Trophoblast cell (in vitro differentiated cells and primary cell): ENCODE measurements at places on chromosomes 7 and 10.

DNA sequence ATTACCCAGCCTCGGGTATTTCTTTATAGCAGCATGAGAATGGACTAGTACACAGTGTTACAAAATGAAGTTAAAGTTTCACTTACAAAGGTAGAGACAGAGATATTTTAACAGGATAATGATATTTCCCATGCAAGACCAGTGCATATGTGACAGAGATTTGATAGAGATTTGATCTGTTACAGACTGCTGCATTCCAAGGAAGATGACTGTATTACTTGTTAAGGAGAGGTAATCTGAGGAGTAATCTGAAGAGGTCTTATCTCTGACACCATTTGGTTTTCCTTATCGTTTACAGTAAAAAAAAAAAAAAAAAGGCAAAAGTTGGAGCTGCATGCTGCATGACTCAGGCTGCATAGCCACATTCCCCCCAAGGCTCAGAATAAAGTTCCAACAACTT, 289.6 kb downstream of the POM121L12 start:
- peak; percentile 38 for DNase-seq

DNA sequence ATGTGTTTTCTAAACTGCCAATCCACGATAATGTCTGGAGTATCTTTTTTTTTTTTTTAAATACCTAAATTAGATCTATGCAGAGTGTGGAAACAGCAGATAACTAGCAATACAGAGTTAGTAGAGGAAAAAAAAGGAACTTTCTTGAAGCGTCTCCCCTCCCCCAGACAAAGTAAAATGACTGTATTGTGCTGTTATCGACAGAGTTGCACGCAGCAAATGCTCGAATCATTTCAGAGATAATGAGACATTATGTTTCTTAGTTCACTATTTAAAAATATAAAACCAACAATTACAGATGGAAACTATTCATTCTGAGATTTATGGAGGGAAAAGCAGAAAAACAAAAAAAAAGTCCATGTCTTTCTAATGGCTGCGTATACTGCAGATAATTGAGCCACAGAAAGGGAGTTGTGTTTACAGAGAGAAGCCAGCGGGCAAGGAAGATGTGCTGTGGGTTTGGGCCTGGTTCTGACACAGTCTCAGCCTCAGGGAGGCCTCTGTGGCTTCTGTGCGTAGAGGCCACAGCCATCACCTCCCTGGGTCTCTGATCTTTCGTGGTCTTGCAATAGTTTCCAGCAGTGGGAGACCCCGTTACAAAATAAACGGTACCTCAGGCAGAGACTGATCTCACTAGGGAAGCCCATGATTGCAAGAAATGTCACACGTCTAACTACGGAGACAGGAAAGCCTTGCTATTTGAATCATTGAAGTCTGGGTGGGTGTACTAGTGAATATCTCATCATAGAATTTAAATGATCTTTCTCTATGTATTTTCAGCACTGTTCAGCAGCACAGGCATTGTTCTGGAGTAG, 19.1 kb upstream of the KLF6 start:
- peak; percentile 52 for DNase-seq

GRCh38 chr7:96952974-96953391, 52.4 kb upstream of the DLX6 start:
- peak; percentile 85 for DNase-seq

GRCh38 chr7:50262916-50263690, 41.4 kb upstream of the IKZF1 start:
- DNase-seq: no peak

- DNase-seq: no peak
Observed at GRCh38 chr7:141444961-141445360, 106.2 kb upstream of the AGK start.

- DNase-seq: no peak
Observed at GRCh38 chr10:11095374-11095801, 77.7 kb downstream of the CELF2 start.

DNA sequence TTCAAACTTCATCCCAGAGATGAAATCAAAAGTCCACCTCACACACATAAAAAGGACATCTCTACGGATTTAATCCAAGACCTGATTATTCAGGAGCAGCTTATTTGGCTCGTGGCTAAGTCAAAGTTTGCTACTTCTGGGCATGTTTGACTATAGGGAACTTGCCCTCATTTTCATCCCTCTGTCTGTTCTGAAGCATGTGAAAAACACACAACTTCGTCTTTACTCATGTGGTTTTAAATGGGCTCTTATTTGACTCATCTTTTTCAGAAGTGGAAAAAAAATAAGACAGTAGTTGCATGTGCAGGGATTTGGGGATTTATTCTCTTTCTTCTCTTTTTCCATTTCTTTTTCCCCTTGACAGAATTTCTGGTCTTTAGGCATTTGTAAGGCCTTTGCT, 295.9 kb downstream of the TFEC start:
- peak; percentile 2 for DNase-seq

- DNase-seq: no peak
Observed at GRCh38 chr7:71345117-71345884, 213.4 kb downstream of the GALNT17 start.

- DNase-seq: no peak
Observed at GRCh38 chr10:91472911-91473310, 62.8 kb downstream of the HECTD2 start.

GRCh38 chr7:120996333-120996987, 7.9 kb downstream of the CPED1 start:
- DNase-seq: no peak
